ENCODE measurements at places on chromosomes 4 and X. TPM values are rescaled to one million over a fixed set of nuclear protein-coding genes. Genes with fewer than 3 reads are reported as not detected.

DNA sequence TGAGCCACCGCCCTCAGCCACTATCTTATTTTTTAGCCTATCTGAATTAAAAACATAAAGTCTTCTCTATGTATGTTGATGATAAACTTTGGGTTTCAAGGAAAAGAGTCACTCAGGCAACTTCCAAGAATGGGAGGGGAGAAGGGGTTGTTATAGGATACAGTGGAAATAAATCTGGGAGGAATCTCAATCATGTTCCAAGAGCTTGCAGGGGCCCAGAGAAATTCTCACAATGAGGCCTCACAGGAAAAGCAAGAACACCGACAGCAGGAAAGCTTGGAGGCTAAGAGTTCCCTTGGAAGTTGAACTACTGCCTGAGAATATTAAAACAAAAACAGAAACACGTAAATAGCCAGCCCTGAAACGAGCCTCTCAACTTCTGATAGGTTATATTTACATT, 384.6 kb upstream of the IGFBP7 start:
- DNase-seq: no peak
- H3K27ac ChIP-seq: no peak overlapping the region
- no peaks in the 10 kb centered on the region for H3K27me3 ChIP-seq
- H3K4me1 ChIP-seq: no peaks in the 10 kb centered on the region
- H3K36me3 ChIP-seq: no peaks in the 10 kb centered on the region

Gene FGFBP2
- 5.3 TPM for total RNA-seq

Gene GAGE12E
- not detected for total RNA-seq

- H3K4me1 ChIP-seq: no peaks in the 10 kb centered on the region
- H3K27ac ChIP-seq: no peak overlapping the region
- no peaks in the 10 kb centered on the region for H3K27me3 ChIP-seq
- DNase-seq: no peak
Observed at GRCh38 chr4:125044886-125045285, 269.9 kb upstream of the FAT4 start.

DNA sequence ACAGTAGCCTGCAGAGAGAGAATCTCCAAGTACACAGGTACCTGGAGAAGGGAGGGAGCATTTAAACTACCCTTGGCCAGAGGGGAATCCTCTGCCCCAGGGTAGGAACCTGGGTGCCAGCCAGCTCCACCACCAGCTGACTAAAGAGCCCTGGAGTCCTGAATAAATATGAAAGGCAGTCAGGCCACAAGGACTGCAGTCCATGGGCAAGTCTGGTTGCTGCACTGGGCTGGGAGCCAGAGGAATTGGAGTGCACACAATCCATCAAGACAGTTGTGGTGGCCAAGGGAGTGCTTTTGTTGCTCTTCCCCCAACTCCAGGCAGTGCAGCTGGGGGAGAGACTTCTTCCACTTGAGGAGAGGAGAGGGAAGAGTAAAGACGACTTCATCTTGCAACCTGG, 172.5 kb downstream of the HNRNPD start:
- no peaks in the 10 kb centered on the region for H3K36me3 ChIP-seq
- no peaks in the 10 kb centered on the region for H3K4me1 ChIP-seq
- peaks cover 4% of the 10 kb centered on the region for H3K27me3 ChIP-seq
- no peak for DNase-seq

Gene ASB9
- total RNA-seq: 1.4 TPM

DNA sequence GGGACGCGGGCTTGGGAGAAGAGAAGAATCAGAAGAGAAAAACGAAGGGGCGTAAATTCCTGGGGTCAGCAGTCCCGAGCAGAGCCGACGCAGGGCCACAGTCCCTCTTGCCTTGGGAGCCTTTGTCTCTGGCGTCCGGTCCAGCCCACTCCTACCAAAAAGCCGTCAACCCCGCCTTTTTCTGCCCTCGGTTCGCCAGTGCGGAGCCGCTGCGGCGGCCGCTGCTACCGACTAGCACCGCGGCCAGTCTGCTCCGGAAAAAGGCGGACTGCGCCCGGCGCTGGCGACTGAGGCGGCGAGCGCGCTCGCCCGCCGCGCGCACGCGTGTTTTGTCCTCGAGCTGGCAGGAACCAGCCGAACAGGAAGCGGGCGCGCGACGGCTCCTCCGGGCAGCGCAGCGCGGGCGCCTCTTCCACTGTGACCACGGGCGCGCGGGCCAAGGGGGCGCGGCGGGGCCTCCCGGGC, 502 bp downstream of the HNRNPDL start:
- peaks cover 66% of the 10 kb centered on the region for H3K36me3 ChIP-seq
- no peaks in the 10 kb centered on the region for H3K27me3 ChIP-seq
- H3K4me1 ChIP-seq: peaks cover 64% of the 10 kb centered on the region
- peak overlapping the region; percentile 98 for H3K4me3 ChIP-seq
- DNase-seq: peak; percentile 81

GRCh38 chr4:6802025-6802424, 19.5 kb downstream of the KIAA0232 start:
- peaks cover 17% of the 10 kb centered on the region for H3K4me1 ChIP-seq
- no peak overlapping the region for H3K27ac ChIP-seq
- DNase-seq: no peak
- no peaks in the 10 kb centered on the region for H3K27me3 ChIP-seq
- peaks cover 13% of the 10 kb centered on the region for H3K36me3 ChIP-seq
- H3K4me3 ChIP-seq: no peak overlapping the region

- DNase-seq: no peak
- H3K4me1 ChIP-seq: no peaks in the 10 kb centered on the region
- H3K27ac ChIP-seq: no peak overlapping the region
- H3K27me3 ChIP-seq: no peaks in the 10 kb centered on the region
- no peaks in the 10 kb centered on the region for H3K36me3 ChIP-seq
Observed at GRCh38 chr4:185700048-185700447, 111.9 kb downstream of the SORBS2 start.

Gene JCHAIN
- total RNA-seq: not detected

GRCh38 chrX:24673424-24673823, 20.3 kb upstream of the POLA1 start:
- no peak overlapping the region for H3K4me3 ChIP-seq
- no peaks in the 10 kb centered on the region for H3K4me1 ChIP-seq
- H3K36me3 ChIP-seq: no peaks in the 10 kb centered on the region
- no peak for DNase-seq

DNA sequence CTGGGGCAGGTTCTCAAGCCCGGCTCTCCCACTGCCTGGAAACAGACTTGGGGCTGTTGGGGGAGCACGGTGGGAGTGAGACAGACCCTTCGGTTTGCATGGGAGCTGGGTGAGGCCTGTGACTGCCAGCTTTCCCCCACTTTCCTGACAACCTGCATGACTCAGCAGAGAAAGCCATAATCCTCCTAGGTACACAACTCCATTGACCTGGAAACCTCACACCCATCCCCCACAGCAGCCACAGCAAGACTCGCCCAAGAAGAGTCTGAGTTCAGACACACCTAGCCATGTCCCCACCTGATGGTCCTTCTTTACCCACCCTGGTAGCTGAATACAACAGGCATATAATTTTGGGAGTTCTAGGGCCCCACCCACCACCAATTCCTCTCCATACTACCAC, 57.6 kb upstream of the UBQLN2 start:
- H3K4me1 ChIP-seq: peaks cover 2% of the 10 kb centered on the region
- H3K36me3 ChIP-seq: peaks cover 12% of the 10 kb centered on the region
- DNase-seq: no peak

GRCh38 chrX:123771449-123772064, 38.7 kb upstream of the THOC2 start:
- H3K36me3 ChIP-seq: no peaks in the 10 kb centered on the region
- H3K4me1 ChIP-seq: no peaks in the 10 kb centered on the region
- no peak for DNase-seq
- H3K27ac ChIP-seq: no peak overlapping the region
- H3K27me3 ChIP-seq: no peaks in the 10 kb centered on the region

Gene RTL5
- 0.13 TPM for total RNA-seq

Gene POU3F4
- not detected for total RNA-seq

Gene TRIML2
- total RNA-seq: not detected

Gene MRPS18C
- 58.5 TPM for total RNA-seq

DNA sequence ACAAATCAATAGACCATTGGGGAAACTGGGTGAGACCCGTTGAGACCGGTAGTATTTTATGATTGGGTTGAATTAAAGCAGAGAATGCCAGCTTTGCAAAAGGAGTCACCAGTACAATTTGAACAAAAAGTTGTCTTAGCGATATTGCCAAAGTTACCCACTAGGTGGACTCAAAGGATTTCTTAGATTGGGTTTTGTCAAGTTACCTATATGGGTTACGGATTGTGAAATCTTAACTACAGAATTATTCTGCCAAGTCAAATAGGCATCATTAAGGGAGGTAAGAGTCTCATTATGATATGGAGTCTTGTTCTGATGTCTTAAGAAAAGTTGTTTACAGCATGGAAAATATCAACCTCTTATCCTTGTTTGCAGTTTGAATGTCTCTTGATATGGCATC, 15.0 kb upstream of the CT47A1 start:
- H3K4me3 ChIP-seq: no peak overlapping the region
- no peak overlapping the region for H3K27ac ChIP-seq
- H3K4me1 ChIP-seq: no peaks in the 10 kb centered on the region
- H3K36me3 ChIP-seq: no peaks in the 10 kb centered on the region
- DNase-seq: no peak

- H3K4me3 ChIP-seq: no peak overlapping the region
- no peak for DNase-seq
- H3K36me3 ChIP-seq: no peaks in the 10 kb centered on the region
- peaks cover 21% of the 10 kb centered on the region for H3K27me3 ChIP-seq
- peaks cover 32% of the 10 kb centered on the region for H3K4me1 ChIP-seq
- H3K27ac ChIP-seq: no peak overlapping the region
Observed at GRCh38 chr4:143357161-143357845, 20.6 kb downstream of the GAB1 start.

Gene ATP1B4
- not detected for total RNA-seq

DNA sequence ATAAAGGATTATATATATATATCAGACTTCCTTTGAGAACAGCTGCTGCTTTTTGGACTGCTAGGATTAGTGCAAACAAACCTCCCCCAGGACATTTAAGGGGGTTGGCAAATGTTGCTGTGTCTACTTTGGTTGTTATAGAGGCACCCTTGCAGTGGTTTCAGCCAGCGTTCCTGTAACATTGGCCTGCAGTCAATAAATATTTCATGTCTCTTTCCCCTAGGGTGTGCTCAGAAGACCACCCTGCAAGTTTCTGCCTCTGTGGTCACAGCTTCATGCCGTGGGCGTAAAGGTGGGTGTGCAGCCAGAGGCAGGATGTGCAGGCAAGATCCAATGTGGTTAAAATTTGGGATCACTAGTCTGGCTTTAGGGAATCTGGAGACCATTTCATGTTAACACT, 28.9 kb downstream of the FGF5 start:
- H3K4me1 ChIP-seq: no peaks in the 10 kb centered on the region
- H3K4me3 ChIP-seq: no peak overlapping the region
- no peaks in the 10 kb centered on the region for H3K36me3 ChIP-seq
- no peak for DNase-seq

Gene FAM53A
- total RNA-seq: 0.91 TPM

DNA sequence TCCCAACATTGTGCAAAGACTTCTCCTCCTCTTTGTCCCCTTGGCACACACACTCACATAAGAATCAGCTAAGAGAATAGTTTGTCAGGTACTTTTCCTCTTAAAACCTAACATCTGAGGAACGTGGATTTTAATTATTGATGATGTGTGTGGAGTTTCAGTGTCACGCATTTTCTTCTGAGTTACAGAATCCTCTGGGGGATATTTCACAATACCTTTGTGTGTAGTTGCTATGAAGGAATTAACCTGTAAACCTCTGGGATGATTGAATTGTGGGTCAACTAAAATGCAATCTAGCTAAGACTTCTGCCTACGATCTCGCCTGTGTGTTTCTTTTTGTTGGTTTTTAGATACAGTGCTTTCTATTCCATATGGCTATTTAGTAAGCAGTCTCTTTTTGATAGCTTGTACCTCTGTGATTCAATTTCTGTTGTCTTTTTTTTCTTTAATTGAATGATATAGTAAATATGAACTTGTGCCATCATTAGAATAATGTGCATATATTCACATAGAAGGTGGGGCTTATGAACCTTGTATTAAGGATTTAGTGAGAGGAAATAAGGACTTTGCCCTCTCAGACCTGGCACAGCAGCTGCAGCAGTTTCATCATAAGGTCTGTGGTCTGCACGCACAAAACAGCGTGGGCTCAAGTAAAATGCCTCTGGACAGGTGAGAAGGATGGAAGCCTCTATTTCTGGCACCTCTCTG, 99.2 kb downstream of the TSPAN7 start:
- no peak overlapping the region for H3K27ac ChIP-seq
- H3K27me3 ChIP-seq: no peaks in the 10 kb centered on the region
- H3K4me3 ChIP-seq: no peak overlapping the region
- H3K36me3 ChIP-seq: no peaks in the 10 kb centered on the region
- peaks cover 6% of the 10 kb centered on the region for H3K4me1 ChIP-seq

Gene CLTRN
- total RNA-seq: not detected

DNA sequence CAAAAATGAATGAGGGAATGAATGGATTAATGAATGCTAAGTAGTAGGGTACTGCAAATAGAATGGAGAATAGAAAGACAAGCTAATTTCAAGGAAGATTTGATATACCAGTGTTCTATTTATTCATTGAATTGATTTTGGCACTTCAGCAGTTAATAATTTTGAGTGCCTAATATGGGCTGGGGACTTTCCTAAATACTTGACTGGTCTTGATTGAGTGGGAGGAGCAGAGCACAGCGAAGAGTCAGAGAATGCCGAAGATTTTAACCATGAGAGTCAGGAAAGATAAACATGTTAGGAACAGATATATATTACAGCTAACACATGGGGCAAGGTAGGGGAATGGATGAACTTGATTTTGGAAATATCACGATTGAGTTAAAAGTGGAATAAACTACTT, 10.6 kb downstream of the IL15 start:
- H3K4me3 ChIP-seq: no peak overlapping the region
- H3K4me1 ChIP-seq: peaks cover 6% of the 10 kb centered on the region
- no peak overlapping the region for H3K27ac ChIP-seq
- no peak for DNase-seq
- no peaks in the 10 kb centered on the region for H3K36me3 ChIP-seq
- H3K27me3 ChIP-seq: no peaks in the 10 kb centered on the region

DNA sequence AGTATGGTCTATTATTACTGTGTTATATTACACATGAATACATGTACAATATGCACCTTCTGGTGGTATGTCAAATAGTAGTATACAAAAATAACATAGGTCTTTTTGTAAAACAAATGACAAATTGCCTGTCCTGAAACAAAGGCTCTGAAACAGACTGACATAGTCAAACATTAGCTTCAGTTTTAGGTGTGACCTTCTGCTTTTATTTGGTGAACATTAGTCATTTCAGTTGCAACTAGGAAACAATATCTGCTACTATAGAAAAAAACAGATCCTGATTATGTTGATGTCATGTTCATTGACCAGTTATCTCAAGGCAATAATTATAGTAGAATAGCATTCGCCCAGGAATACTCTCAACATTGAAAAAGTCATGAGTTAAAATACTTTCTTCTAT, 123.0 kb downstream of the CHRNA9 start:
- peaks cover 1% of the 10 kb centered on the region for H3K4me1 ChIP-seq
- no peak overlapping the region for H3K27ac ChIP-seq
- no peaks in the 10 kb centered on the region for H3K36me3 ChIP-seq
- peaks cover 4% of the 10 kb centered on the region for H3K27me3 ChIP-seq

GRCh38 chr4:793941-794621, 31.8 kb downstream of the CPLX1 start:
- H3K36me3 ChIP-seq: no peaks in the 10 kb centered on the region
- H3K27ac ChIP-seq: no peak overlapping the region
- no peak overlapping the region for H3K4me3 ChIP-seq
- no peak for DNase-seq
- H3K27me3 ChIP-seq: peaks cover 36% of the 10 kb centered on the region

GRCh38 chr4:152246659-152247058, 289.2 kb downstream of the FBXW7 start:
- DNase-seq: peak; percentile 31
- peak overlapping the region; percentile 7 for H3K4me3 ChIP-seq
- H3K4me1 ChIP-seq: peaks cover 20% of the 10 kb centered on the region
- H3K27ac ChIP-seq: peak overlapping the region; percentile 61

Gene PLXNA3
- 49.3 TPM for total RNA-seq

Measured in activated CD4-positive, alpha-beta memory T cell treated with anti-CD3 and anti-CD28 coated beads, Interleukin-2, amount 10 ng/mL, durations not matched to agents 7 days and 5 days (primary cell).